ENCODE measurements at places on chromosomes 3 and 15.

DNA sequence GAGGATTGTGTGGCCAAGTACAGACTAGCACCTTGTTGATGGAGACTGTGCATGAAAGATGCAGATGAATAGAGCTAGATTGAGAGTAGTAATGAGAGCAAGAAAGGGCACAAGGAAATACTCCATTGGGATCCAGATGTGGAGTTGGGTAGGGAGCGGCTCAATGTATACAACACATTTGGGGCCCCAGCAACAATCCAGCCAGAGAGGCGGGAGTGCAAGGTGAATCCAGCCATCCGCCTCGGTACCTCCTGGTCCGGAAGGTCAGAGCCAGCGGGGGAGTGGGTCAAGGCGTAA lies 9.0 kb downstream of the ISL2 start:
- DNase-seq = no peak
- H3K4me3 ChIP-seq = no peak overlapping the region
- peaks cover 62% of the 10 kb centered on the region for H3K27me3 ChIP-seq
- peaks cover 45% of the 10 kb centered on the region for H3K4me1 ChIP-seq

DNA sequence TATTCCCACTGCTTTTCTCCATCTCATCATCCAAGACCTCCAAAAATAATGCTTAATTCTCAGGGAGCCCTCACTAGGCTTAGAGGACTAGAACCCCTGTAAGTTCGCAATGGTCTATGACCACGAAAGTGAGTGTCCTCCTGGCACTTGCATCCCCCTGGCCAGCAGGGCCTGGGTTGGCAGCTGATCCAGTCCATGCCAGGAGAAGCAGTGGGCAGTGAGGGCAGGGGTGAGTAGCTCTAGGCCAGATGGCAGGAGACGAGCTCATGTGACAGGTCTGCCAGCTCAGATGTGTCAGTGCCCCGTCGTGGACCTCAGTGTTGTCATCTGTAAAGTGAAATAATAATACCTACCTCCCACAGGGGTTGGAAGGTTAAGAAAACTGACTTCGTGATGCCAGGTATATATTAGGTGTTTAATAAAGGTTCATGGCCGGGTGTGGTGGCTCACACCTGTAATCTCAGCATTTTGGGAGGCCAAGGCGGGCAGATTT lies 11.1 kb downstream of the GP5 start:
- no peaks in the 10 kb centered on the region for H3K36me3 ChIP-seq
- H3K4me3 ChIP-seq = no peak overlapping the region
- no peak overlapping the region for H3K27ac ChIP-seq

GRCh38 chr3:129238945-129239705 lies 10.3 kb upstream of the COPG1 start:
- H3K27me3 ChIP-seq = no peaks in the 10 kb centered on the region
- H3K4me1 ChIP-seq = peaks cover 19% of the 10 kb centered on the region
- H3K4me3 ChIP-seq = no peak overlapping the region
- DNase-seq = peak; percentile 64
- no peak overlapping the region for H3K27ac ChIP-seq
- no peaks in the 10 kb centered on the region for H3K36me3 ChIP-seq

- no peak overlapping the region for H3K4me3 ChIP-seq
- H3K27me3 ChIP-seq = no peaks in the 10 kb centered on the region
- no peak for DNase-seq
- H3K4me1 ChIP-seq = peaks cover 75% of the 10 kb centered on the region
- no peak overlapping the region for H3K27ac ChIP-seq
These were observed 19.5 kb downstream of the ISG20 start for GRCh38 chr15:88658070-88658965.

DNA sequence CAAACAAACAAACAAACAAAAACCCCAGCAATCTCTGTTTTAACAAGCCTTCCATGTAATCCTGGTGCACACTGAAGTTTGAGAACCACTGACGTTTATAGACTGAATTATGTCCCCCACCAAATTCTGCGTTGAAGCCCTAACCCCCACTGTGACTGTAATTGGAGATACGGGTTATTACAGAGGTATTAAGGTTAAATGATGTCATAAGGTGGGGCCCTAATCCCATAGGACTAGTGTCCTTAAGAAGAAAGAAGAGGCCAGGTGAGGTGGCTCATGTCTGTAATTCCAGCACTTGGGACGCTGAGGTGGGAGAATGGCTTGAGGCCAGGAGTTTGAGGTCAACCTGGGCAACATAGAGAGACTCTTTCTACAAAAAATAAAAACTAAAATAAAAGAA lies 42.4 kb upstream of the TM4SF1 start:
- no peak overlapping the region for H3K4me3 ChIP-seq
- DNase-seq = no peak
- H3K36me3 ChIP-seq = no peaks in the 10 kb centered on the region
- no peak overlapping the region for H3K27ac ChIP-seq
- no peaks in the 10 kb centered on the region for H3K4me1 ChIP-seq
- H3K27me3 ChIP-seq = no peaks in the 10 kb centered on the region

GRCh38 chr15:88454867-88455810 lies 12.0 kb downstream of the MRPL46 start:
- H3K4me1 ChIP-seq = peaks cover 9% of the 10 kb centered on the region
- H3K4me3 ChIP-seq = no peak overlapping the region
- H3K27ac ChIP-seq = no peak overlapping the region
- H3K36me3 ChIP-seq = peaks cover 33% of the 10 kb centered on the region
- peak; percentile 24 for DNase-seq

DNA sequence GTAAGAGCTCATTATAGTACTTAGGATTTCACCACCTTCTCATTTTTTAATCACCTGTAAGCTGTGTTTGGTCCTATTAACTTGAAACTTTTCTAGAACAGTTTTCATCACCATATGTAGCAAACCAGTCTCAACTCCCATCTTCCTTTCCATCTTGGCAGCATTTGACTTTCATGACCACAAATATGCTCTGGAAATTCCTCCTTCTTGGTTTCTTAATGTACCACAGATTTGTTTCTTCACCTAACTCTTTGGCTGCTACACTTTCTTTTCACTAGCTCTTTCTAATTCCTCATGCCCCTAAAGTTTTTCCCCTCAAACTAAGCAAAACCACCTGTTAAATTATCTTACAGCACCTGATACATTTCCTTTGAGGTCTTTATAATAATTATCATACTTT lies 13.2 kb upstream of the NMB start:
- no peaks in the 10 kb centered on the region for H3K27me3 ChIP-seq
- no peak overlapping the region for H3K27ac ChIP-seq
- H3K36me3 ChIP-seq = peaks cover 63% of the 10 kb centered on the region
- H3K4me1 ChIP-seq = no peaks in the 10 kb centered on the region
- H3K4me3 ChIP-seq = no peak overlapping the region

DNA sequence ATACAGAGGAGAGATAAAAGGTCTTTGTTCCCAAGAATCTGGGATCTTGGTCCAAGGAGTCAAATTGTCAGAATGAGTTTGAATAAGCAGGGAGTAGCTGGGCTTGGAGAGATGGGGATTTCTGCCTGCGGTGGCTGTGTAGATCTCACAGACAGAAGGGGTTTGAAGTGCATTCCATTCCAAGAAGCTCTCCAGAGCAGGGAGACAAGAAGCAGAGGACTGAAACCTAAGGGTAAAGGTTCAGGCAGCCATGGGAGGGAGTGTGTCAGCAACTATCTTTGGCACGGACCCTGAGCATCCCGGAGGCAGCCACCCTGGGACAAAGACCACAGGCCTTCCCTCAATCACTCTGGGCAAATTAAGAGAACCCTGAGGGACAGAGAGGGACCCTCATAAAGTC lies 422.3 kb upstream of the WNT5A start:
- no peak overlapping the region for H3K4me3 ChIP-seq
- H3K4me1 ChIP-seq = no peaks in the 10 kb centered on the region
- H3K36me3 ChIP-seq = no peaks in the 10 kb centered on the region
- H3K27me3 ChIP-seq = no peaks in the 10 kb centered on the region
- no peak for DNase-seq
- no peak overlapping the region for H3K27ac ChIP-seq

GRCh38 chr3:169526246-169526645 lies 137.3 kb downstream of the MECOM start:
- DNase-seq = no peak
- H3K36me3 ChIP-seq = no peaks in the 10 kb centered on the region

DNA sequence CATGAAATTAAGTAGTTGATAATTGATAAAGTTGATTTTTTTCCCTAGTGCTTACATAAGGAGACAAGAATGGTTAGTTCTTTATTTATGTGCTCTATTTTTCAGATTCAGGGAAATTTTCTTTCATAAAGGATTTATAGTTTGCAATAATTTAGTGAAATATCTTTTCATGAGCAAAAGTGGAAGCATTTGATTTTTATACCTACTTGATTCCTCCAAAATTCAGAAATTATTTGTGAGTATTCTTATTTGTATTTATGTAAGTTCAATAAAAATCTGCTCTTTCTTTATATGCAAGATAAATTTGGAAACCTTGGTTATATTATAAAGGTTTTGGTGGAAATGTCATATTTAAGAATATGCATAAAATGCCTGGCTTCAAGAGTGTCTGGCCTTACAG lies 14.7 kb upstream of the SLCO2A1 start:
- H3K36me3 ChIP-seq = no peaks in the 10 kb centered on the region
- H3K27me3 ChIP-seq = no peaks in the 10 kb centered on the region
- no peak overlapping the region for H3K4me3 ChIP-seq
- H3K27ac ChIP-seq = no peak overlapping the region
